Fibroblast of pulmonary artery (primary cell): ENCODE measurements at places on chromosomes 13 and 19.

- DNase-seq: no peak
Observed at GRCh38 chr19:16645140-16645539, 14.8 kb downstream of the SMIM7 start.

DNA sequence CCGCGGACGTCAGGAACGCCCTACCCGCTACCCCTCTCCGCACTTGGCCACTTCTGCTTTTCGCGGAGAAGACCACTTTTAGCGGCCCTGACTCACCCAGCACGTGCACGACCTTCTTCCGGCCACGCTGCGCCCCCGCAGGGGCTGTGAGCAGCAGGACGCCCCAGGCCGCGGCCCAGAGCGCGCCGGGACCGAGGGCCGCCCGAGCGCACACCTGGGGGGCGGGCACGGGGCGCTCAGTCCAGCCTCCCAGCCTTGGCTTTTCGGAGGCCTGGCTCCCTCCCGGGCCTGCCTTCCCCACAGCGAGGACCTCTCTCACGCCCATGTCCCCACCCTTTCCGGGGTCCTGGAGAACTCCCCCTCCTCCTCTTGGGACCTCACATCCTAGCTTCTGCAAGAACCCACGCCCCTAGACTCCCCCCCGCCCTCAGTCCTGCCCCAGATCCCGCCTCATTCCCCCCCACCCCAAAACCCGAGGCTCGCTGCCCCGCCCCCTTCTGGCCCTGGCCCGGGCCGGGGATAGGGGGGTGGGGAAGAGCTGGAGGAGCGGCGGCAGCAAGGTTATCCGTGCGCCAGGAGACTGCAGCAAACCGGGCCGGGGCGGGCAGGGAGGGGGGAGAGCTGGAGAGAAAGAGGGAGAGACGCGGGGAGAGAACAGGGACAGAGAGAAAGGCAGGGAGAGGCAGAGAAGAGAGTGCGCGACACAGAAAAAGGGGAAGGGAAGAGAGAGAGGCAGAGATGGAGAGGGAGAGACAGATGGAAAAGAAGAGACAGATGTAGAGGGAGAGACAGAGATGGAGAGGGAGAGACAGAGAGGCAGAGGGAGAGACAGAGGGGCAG, 11.5 kb downstream of the TM6SF2 start:
- no peak for DNase-seq

GRCh38 chr19:11558881-11559828, at the start of gene ELOF1:
Gene ELOF1, minus strand, starts transcription at chr19:11559230. Its CDS starts 4,883 bp downstream, at chr19:11554347.
- peak; percentile 98 for DNase-seq

DNA sequence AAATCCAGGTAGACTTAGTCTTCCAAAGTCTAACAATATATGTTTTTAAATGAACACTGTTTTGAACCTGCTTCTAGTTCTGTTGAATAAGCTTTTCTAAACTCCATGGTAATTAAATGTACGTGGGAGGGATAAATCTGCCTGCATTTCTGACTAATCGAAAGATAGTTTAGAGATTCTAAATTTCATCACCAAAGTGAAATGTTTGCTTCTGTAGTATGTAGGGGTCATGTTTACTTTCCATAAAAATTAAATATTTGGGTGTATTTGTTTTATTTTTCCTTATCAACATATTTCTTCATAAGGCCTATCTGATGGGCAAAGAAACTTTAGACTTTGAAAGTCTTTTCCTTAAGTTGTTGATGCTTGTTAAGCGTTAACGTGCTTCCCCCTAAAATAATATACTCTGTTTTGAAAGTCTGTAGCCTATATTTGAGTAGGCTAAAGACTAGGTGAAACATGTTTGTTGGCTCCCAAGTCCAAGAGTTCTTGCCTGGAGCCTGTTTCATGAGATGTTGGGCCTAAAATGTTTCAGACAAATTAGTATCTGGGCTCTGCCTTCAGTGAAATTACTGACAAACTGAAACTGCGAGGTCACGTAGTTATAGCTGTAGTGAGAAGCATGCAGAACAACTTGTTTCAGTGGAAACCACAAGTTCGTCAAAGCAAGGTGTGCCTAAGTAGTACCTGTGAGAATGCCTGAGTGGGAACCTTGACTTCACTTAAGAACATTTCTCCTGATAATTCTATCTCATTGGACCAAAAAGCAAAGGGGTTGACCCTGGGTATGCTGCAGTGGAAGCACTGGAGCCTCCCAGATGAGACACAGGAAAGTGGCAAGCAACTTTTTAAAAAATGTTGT, 126.2 kb downstream of the LMO7 start:
- no peak for DNase-seq

GRCh38 chr19:42352301-42353259, 27.1 kb downstream of the MEGF8 start:
- DNase-seq: peak; percentile 15

- no peak for DNase-seq
Observed at GRCh38 chr19:10981252-10981895, 20.5 kb downstream of the SMARCA4 start.

DNA sequence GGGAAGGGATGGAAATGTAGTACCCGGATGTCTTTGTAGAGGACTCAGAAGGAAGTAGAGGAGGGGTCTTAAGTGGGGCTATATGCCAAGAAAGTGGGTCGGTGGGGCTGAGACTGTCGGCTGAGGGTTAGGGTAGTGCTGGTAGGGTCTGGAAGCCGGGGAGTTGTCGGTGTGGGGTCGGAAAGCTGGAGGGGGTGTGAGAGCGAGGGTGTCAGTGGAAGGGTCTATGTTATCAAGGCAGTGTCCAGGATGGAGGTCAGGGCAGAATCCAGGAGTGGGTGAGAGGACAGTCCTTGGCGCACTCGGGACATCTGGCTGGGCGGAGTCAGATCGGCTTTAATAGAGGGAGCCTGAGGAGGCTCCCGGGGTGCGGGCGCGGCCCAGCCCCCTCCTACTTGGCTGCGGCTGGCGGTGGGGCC, 1.7 kb downstream of the HSPB6 start:
- DNase-seq: no peak

DNA sequence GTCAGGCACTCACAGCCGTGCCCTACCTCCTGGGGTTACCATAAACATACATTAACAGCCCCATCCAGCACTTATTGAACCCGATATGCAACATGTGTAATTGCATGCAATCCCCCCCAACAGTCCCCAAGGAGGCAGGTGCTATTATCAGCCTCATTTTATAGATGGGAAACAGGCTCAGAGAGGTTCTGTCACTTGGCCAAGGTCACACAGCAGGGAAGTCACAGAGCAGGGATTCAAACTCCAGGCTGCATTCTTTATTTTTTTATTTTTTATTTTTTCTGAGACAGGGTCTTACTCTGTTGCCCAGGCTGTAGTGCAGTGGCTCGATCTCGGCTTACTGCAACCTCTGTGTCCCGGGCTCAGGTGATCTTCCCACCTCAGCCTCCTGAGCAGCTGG, 38.4 kb upstream of the TNFAIP8L1 start:
- no peak for DNase-seq

DNA sequence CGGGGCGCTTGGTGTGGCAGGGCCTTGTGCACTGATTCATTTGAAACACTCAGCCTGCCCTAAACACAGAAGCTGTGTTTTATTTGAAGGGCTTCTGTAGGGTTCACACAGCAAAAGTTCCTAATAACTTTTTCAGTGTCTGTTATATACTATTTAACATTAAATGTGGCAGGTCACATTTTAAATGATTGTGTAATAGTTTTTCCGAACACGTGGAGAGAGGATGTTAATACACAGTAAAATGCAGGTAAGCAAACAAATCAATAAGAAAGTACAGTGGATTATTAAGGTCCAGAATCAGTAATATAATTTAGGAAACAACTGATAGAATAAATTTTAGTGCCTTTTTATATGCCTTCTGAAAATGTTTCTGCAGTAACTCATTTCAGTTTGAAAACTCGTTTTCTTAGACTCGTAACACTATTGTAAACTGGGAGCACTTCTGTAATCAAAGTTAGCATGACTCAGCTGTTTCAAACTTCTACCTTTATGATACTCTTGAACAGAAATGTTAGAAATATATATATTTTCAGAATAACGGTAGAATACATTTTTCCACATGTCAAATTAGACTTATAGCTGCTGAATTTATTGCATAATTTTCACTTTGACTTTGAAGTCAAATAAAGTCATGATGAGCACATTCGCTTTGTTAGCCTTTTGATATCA, 70.1 kb downstream of the GGACT start:
- DNase-seq: no peak

DNA sequence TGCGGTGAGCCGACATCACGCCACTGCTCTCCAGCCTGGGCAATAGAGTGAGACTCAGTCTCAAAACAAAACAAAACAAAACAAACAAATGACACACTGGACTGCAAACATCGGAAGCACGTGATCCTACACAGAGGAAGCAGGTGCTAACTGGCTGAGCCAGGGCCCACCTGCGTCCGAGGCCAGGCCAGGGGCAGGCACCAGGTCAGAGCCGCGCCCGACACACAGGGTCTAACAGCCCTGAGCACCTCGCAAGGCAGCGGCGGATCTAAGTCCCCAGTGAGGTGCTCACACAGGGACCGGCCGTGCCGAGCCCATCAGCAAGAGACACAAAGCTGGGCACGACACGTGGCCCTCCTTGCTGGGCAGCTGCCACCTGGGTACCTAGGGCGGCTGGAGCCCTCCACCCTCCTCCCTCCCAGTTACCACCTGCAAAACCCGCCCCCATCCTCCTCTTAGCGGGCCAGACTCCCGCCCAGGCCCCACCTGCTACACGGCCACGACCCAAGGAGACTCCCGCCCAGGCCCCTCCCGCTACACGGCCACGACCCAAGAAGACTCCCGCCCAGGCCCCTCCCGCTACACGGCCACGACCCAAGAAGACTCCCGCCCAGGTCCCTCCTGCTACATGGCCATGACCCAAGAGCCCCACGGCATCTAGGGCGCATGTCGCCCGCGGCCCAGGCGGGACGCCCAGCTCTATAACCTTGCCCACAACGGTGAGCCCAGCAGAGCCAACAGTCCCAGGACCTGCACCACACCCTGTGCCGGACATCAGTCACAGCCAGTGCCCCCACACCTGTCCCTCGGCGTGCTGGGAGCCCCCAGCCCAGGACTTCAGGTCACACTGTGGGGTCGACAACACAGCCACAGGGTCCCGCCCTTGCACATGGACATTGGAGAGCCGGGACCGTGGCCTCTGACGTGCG, 15.6 kb downstream of the AP3D1 start:
- no peak for DNase-seq

DNA sequence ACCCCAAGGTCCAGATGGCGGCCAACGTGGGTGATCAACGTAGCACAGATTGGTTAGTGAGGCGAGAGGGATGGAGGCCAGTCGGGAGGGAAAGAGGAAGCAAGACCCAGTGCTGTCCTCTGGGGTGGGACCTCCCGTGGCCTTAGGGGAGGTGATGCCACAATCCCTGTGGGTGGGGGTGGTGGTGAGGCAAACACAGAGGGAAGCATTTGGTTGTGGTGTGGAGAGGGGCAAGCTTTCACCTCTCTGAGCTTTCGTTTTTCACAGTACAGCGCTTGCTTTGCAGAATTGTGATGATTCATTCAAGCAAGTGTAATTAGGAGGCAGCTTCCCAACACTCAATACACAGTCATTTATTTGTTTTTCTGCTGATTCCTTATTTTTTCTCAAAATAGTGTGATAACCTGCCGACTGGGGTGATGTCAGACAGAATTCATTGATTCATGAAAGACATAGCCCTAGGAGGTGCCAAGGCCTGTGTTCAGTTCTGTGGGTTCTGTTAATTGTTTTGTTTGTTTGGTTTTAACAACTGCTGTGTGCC, 2.4 kb downstream of the LENG8 start:
- DNase-seq: no peak

- DNase-seq: no peak
Observed at GRCh38 chr13:42684226-42684625, 97.2 kb upstream of the FAM216B start.

DNA sequence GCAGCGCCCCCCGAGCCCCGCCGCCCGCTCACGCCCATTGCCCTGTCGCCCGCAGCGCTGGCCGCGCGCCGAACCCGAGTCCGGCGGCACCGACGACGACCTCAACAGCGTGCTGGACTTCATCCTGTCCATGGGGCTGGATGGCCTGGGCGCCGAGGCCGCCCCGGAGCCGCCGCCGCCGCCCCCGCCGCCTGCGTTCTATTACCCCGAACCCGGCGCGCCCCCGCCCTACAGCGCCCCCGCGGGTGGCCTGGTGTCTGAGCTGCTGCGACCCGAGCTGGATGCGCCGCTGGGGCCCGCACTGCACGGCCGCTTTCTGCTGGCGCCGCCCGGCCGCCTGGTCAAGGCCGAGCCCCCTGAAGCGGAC, 518 bp downstream of the KLF2 start:
- no peak for DNase-seq

DNA sequence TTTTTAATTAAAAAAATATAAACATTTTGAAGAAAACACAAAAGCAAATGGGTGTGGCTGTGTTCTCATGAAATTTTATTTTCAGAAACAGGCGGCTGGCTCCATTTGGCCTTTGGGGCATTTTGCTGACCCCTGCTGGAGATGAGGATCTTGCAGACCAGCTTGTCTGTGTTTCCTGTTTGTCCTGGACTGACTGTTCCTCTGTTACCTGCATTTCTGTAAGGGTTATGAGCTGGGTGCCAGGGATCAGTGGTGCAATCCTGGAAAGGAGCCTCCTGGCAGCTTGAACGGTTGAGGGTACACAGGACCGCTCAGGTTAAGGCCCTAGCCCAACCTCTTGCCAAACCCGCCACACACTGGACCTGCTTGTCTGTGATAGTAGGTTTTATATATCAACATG, 49.9 kb downstream of the ZNF787 start:
- no peak for DNase-seq

DNA sequence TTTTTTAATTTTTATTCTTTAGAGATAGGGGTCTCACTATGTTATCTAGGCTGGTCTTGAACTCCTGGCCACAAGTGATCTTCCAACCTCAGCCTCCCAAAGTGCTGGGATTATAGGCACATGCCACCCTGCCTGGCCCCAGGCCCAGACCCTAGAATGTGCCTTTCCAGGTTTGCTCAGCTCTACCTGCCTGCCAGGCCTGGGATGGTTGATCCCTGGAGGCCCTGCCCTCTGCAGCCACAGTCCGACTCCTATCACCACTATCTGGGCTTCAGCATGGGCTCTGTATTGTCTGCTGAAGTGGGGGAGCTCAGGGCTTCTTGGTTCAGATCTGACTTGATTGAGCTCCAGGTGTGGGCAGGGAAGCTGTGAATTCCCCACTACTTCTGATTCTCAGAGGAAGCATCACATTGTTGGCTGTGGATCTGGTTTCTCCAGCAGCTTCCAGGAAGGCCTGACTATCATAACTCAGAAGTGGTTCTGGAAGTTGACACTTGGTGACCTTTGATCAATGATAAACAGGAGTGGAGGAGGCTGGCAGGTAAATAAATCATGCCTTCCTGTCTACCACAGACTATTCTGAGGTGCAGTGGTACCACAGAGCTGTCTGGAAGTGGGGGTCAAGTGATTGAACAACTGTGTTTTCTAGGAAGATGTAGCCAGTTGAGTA, 71.9 kb downstream of the OLFM4 start:
- DNase-seq: no peak

DNA sequence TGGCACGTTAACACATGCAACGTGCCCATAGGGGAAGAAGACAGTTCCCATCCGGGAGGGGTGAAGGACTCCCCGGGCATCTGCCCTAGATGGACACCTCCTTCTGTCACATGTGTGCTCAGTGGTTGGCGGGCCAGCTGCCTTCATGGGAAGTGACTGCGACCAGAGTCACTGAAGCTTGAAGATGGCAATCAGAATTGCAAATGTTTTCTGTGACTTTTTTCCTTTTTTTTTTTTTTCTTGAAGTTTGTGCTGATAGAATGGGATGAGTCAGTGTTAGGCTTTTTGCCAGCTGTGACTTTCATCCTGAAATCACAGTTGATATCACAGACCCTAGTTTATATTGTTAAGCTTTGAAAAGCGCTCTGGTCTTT, 109.2 kb upstream of the MCF2L start:
- peak; percentile 60 for DNase-seq

- DNase-seq: peak; percentile 16
Observed at GRCh38 chr19:19062454-19063182, 1.2 kb upstream of the SLC25A42 start.

GRCh38 chr19:48283908-48284307, 14.0 kb downstream of the ZNF114 start:
- DNase-seq: peak; percentile 90

- peak; percentile 71 for DNase-seq
Observed at GRCh38 chr19:11169896-11170678, 14.5 kb upstream of the SPC24 start.
